NCI-H774 (cell line): ENCODE measurements at places on chromosomes 6 and 20.

DNA sequence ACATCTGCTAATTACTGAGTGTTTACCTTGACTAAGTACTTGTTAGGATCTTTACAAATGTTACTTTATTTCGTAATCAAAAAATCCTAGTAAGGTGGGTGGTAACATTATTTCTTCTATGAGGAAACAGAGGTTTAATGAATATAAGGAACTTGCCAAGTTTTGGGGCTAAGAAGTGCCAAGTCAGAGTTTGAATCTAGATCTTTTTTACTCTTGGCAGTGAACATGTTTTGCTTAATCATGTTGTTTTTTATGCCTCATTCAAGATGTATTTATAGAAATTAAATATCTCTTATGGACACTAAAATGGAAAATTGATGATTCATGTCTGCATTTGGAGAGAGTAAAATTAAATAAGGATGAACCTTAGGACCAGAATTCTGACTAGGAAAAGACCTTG lies 393.7 kb downstream of the UTRN start:
- DNase-seq = no peak

GRCh38 chr20:22546344-22546743 lies 38.0 kb downstream of the FOXA2 start:
- DNase-seq = no peak

GRCh38 chr20:50281831-50282591 lies 91.4 kb downstream of the CEBPB start:
- DNase-seq = no peak

DNA sequence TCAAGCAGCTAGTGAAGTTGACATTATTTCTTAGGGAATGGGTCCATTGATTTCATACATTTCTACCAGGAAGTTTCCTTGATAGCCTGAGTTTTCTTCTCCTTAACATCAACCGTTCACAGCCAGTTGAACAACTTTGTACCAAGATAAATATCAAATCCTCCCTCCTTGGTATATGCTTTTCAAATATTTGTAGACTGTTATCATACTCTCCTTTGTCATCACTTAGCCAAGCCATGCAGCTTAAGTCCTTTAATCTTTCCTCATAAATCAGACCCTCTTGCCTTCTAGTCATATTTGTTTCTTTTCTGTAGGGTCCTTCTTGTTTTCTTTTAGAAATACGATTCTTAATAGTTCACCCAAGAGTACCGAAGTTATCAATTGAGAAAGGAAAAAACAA lies 25.6 kb downstream of the RFX6 start:
- DNase-seq = no peak

- DNase-seq = peak; percentile 40
Observed at GRCh38 chr6:89970609-89971337, 76.5 kb downstream of the GJA10 start.

DNA sequence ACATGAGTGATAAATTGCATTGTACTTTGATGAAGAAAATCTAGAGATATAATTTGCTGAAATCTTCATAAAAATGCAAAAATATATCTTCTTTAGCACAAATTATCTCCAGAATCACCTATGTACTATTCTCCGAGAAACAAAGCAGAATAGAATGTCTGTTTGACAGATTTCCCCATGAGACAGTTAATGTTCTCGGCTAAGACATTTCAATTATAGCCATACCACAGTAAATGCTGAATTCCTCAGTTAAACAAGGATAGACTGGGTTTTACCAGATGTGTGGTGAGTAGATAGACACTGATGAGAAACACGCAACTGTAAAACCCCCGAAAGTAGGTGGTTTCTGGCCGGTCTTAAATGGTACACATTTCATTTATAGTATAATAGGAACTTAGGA lies 69.8 kb downstream of the SNAP25 start:
- DNase-seq = no peak

DNA sequence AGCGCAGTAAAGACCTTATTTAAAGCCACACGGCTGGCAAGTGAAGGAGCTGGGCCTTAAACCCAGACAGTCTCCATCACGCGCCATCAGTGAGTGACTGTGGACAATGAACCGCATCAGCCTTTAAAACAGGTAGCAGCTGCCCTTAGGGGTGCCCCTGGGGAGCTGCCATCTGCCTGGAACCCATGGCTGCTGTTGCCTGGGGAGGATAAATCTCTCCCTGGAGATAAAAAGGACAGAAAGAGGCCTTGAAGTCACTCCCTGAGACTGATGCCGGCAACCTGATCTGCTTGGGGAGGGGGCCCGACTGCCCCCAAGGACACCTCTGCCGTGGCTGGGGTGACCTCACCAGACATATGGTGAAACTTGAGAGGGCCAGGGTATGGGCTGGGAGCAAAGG lies 73.5 kb downstream of the PREX1 start:
- no peak for DNase-seq

DNA sequence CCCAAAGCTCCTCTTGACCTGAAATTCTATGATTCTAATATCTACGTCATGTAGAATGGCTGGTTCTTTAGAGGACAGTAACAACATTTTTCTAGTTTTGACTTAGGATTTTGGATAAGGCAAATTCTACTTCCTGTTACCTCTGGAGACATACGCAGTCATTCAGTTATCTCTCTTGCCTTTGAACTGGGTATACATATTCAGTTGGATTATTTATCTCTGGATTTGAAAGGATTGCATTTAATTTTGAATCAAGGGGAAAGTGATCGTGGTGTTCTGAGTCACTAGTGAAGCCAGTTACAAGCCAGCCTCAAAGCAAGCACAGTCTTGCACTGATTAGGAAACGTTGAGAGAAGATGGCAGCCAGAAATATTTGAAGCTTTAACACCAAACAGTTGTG lies 35.3 kb upstream of the BCAS1 start:
- DNase-seq = no peak

DNA sequence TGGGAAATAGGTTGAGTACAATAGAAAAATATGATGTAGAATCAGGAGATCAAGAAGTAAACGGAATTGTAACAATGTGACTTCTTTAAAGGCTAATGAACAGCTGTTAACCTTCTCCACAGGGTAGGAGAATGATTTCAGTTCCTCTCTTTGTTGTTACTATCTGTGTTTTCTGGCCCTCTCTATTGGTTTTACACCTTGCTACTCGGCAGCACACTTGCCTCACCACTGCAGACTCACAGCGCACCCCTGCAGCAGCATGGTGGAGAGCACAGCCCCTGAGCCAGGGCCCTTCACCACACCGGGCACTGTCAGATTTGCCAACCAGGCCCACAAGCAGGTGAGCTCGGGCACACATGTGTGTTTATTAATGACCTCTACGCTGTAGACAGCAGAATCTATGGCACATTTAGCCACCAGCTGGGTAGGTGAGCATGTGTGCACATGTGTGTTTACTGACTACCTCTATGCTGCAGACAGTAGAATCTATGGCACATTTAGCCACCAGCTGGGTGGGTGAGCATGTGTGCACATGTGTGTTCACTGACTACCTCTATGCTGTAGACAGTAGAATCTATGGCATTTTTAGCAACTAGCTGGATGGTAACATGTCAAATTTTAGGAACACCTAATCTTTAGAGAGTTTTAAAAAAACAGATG lies 16.8 kb downstream of the SFT2D1 start:
- no peak for DNase-seq

- DNase-seq = peak; percentile 65
Observed at GRCh38 chr20:3744806-3745685, 12.6 kb downstream of the HSPA12B start.

DNA sequence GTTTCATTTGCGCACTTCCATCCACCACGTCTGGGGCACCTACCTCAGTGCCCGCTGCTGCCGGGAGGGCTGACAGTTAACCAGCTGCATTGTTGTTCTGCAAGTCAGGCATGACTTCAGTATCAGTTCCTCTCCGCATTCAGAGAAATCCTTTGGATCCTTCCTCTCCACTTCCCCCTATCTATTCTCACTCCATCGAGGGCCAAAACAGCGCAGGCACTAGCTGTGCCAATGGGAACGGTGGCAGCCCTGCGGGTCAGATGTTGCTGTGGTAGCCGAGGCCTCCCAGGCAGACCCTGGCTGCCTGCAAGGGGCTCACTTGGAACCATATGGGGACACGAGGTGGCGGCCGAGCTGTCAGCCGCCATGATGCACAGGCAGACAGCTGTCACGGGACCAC lies 64.2 kb upstream of the INSM1 start:
- DNase-seq = no peak

GRCh38 chr6:144302701-144303372 lies 17.7 kb downstream of the UTRN start:
- DNase-seq = no peak

GRCh38 chr6:8325743-8326142 lies 109.6 kb downstream of the SLC35B3 start:
- no peak for DNase-seq

- no peak for DNase-seq
Observed at GRCh38 chr6:117504478-117505144, 22.1 kb downstream of the DCBLD1 start.

DNA sequence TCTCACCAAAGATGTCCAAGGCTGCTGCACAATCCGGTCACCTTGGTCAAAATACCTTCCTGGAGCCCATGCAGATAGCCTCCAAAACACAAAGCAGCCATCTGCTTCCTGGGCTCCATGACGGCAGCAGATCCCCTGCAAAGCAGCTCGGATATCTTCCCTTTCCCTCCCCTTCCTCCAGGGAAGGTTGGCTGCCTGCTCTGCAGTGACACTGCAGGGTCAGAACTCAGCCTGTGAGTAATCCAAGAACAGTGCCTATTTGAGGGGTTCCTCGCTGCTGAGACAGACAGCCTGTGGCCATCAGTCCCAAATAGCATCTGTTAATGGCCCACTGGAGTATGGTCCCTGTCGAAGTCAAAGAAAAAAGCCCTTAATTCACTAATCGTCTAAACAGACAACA lies 270.8 kb downstream of the PREX1 start:
- no peak for DNase-seq

DNA sequence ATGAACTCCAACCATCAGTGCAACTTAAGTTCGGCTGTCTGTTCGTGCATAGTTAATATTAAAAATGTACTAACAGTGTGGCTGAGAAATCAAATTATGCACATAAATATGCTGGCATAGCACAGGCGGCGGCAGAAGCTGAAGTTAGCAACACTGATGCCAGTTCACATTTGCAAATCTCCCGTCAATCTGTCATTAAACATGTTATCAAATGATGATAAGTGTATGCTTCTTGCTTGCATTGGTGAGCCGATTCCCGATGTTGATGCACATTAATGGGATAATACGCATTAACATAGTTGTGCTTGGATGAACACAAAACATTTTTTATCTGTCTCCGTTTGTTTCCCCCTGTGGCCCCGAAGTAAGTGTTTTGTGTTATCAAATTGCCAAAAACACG lies 309.4 kb downstream of the ZNF217 start:
- DNase-seq = no peak

GRCh38 chr20:15889514-15890256 lies 683.6 kb downstream of the KIF16B start:
- DNase-seq = no peak

DNA sequence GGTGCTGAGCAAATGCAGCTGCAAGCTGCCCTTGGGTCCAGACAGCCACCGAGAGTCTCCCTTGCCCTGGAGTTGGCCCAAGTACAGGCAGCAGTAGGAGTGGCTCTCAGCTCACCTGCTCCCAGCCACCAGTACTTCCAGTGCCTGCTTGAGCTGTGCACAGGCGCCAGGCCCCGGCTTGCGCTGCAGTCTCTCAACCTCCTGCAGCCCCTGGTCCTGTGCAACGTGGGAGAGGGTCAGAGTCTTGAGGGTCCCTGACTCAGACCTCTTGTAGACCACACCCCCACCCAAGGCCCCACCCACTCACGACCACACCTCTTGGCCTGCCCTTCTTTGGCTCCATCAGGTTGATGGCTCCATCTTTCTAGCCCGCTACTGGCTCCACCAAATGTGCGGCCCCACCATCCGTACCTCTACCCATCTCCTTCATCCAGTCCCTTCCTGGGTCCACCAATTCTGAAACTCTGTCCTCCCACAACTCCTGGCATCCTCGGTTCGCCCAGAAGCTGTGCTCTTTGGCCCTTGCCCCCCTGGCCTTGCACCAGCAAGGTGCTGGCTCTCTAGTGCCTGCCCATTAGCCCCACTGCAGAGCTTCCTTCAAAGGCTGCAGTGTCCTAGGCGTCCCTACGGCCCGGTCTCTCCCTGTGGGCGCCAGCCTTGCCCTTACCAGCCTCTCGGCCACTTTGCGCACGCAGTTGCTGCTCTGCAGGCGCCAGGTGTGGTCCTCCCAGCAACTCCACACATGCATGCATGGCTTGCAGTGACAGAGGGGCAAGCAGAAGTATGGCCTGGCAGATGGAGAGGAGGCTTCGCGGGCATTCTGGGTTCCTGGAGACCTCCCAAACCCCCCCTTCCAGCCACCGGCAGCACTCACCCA lies 16.5 kb upstream of the SPAG4 start:
- DNase-seq = no peak

DNA sequence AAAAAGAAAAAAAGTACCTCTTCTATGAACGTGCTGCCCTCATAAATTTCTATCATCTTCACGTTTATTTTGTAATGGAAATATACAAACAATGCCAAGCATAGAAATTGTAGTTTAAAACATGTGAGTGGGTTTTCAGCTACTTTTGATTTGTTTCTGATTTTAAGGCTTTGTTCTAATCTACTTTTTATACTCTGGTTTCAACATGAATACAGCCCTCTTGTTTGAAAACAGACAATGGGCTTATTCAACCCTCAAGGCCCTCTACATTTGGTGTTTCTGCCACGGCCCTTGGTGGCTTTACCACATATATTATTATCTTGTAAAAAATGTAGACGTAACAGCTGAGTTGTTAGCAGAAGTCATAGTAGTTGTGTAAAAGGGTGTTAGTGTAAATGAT lies 153.9 kb downstream of the SOX4 start:
- no peak for DNase-seq

- no peak for DNase-seq
Observed at GRCh38 chr20:15848995-15849610, 724.1 kb downstream of the KIF16B start.

DNA sequence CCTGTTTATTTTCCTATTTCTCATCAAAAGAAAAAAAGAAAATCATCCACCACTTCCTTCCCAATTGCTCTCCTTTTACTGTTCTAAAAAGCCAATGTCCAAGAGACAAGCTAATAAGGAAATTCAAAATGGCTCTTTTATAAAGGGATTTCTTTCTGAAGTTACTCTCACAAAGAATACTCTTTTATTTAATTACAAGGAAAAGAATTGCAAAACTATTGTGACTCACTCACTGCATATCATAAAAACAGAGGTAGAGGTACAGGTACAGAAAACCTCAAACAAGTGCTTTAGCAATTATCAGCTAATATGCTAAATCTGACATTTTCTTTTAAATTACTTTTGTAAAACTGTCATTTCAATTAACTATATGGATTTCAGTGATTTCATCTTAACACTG lies 18.1 kb downstream of the DEK start:
- DNase-seq = no peak

GRCh38 chr6:26484161-26484560 lies 15.9 kb upstream of the BTN1A1 start:
- no peak for DNase-seq

DNA sequence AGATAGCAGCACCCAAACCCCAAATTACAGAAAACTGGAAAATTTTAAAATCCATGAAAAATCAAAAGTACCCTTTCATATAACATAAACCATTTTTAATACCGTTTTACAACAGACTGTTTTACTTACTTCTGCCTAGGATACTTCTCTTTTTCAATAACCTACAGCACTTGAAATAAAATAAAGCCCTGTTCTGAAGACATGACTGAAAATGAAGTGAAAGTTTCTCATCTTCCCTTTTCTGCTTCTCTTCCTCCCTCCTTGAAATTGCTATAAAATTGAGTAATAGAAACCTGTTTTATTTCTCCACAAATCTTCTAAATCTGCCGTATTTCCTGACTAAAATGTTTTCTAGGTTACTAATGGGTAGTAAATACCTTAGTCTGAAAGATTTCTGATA lies 20.3 kb downstream of the MMS22L start:
- no peak for DNase-seq

- no peak for DNase-seq
Observed at GRCh38 chr6:159529934-159530333, 163.1 kb downstream of the SOD2 start.
